ENCODE measurements at places on chromosomes 11 and 22.

GRCh38 chr11:118933486-118933885 lies 7.8 kb upstream of the BCL9L start:
- no peak for DNase-seq

DNA sequence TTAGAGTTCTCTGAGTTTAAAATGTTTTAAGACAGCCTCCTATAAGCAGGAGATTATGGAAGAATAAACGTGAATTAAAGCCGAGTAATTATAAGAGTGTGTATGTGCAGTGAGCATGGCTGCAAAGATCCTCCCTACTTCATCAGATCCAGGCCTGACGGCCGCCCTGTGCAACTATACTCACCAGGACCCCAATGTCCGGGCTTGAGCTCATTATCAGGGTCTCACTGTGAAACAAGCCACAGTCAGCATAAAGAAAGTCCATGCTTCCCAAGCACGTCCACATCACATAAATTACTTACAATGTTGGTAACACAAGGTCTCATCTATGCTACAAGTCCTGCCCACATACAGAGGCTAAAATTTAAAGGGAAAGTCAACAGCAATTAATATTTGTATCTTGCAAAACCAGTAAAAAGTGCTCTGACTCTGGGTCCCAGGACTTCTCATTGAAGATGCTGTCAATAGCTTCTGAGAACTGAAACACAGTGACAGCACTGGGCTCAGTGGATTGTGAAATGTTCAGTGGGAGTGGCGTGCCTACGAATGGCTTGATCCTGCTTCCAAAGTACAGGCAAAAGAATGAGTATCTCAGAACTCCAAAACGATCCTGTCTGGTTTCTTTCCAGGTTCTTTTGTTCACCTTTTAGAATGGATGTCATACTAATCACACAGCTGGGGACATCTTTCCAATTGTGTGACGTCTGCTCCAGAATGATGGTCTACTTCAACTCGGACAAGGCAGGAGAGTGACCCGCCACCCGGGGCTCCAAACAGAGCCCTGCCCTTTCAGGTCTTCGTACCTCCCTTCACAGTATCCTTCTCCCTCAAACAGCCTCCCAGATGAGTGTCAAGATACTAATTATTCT lies 72.1 kb upstream of the ARFGAP3 start:
- DNase-seq = peak; percentile 69

GRCh38 chr11:134124660-134125451 lies 56.0 kb downstream of the JAM3 start:
- DNase-seq = peak; percentile 50

DNA sequence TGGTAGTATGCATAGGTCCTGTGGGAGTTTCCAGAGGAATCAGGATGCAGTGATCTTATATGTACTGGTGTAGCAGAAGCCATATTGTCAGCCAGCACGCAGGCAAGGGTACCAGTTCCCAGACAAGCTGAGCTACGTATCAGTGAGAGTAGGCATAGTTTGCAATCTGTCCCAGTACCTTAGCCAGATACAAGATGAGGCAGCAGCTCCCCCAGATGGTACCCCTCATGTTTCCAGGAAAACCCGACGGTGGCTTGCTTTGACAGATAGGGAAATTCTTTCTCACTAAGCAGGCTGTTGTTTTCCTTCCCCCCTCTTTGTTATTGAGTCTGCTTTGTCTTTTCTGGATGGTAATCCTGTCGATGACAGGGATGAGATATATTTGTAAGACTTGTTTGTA lies 109.7 kb upstream of the RRM1 start:
- no peak for DNase-seq

DNA sequence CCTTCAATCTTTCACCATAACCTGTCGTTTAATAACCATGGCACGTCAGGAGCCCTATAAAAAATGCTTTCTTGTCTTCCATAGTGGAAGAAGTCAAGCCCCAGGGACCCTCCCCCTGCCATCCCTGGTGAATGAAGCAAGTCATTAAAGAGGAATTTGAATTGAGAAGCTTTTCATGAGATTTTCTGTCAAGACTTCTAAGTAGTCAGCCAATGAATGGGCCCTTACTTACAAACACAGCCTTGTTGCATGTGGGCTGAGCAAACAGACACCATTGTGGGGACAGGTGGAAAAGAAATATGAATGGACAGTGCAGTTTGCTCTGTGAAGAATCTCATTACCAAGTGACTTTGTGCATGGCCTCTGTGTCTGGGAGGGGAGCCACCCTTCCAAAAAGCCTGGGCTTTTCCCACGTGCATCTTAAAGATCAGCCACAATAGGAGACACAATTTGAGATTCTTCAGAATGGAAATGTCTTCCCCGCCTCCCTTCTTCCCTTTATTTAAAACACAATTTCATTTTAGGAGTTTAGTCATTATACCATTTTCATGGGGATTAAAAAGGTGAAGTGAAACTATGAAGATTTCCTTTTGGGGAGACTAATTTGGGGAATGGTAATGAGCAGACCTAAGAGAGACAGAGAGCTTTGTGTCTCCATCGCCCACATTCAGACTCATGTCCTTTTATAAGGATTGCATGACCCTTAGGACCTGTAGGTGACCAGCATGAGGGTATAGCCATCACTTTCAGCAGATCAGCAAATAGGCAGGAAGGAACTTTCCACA lies 152.0 kb downstream of the LRRC4C start:
- no peak for DNase-seq

DNA sequence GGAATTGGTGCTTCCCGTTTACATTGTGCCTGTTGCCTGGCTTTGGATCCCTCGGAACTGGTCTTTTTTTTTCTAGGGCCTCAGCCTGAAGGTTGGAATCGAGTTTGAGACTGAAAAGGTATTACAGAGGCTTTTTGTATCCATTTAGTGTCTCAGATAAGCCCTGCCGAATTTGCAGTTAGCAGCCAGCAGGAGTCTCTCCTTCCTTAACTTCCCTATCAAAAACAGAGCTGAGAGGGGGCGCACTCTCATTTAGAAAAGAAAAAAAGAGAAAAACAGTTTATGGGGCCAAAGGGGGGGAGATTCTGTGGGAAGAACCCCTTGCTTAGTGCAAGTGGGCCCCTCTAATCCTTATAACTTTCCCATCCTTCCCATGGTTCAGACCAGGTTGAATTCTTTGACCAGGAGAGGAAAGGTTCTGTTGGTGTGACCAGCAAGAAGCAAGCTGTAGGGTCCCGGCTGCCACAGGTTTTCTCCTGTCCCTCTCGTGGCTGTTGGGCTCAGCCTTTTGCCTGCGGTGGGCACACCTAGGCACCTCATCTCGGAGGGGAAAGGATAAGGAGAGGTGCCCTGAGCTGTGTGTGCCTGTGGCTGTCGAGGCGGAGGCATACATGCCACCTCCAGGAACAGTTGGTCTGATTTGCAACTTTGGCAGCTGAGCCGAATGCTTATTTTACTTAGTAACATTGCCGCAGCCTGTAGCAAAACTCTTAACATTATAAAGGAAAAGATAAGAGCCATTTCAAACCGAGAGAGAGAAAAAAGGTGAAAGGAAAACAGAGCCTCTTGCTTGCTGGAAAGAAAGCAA lies 565.0 kb upstream of the CNTN5 start:
- DNase-seq = no peak

DNA sequence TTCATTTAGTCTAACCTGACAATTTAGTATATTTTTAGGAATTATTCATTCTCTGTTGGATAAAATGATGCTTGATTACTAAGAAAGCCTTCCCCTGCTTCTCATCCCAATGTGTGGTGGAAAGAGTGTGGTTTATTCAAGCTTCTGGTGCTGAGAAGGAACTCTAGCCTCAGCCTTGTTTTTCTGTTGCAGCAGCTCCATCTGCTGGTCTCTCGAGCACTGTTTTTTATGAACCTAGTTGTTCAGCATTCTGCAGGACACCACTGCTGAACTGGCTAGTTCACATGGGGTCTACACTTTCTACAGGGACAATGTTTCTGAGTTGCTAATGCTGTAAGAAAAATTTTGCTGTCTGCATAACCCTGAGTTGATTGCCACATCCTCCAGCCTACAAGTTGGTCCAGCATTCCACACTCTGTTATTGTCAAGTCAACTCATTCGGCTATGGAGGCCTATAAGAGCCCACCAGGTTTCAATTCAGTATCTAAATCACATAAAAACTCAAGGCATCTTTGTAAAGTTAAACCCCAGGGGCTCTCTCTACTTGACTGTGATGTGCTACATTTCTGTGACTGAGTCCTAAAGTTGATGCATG lies 14.3 kb downstream of the OR2AG2 start:
- DNase-seq = peak; percentile 76

GRCh38 chr22:36546932-36547331 lies 18.0 kb upstream of the EIF3D start:
- peak; percentile 60 for DNase-seq

DNA sequence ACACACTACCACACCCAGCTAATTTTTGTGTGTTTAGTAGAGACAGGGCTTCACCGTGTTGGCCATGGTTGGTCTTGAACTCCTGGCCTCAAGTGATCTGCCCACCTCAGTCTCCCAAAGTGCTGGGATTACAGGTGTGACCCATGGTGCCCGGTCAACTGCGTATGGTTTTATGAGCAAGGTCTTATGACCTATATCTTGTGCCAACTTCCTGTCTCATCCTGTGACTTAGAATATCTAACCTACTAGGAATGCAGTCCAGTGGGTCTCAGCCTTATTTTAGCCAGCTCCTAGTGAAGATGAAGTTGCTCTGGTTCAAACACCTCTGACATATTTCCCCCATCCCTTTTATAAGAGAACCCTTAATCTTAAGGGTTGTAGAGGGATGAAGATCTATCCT lies 66.1 kb upstream of the OR5AN1 start:
- DNase-seq = no peak

GRCh38 chr11:43942662-43943371 lies 380 bp downstream of the C11orf96 start:
- peak; percentile 49 for DNase-seq

GRCh38 chr22:45644714-45645113 lies 26.9 kb upstream of the ATXN10 start:
- DNase-seq = no peak

GRCh38 chr22:41780746-41781505 lies 19.6 kb upstream of the CCDC134 start:
- DNase-seq = peak; percentile 57

DNA sequence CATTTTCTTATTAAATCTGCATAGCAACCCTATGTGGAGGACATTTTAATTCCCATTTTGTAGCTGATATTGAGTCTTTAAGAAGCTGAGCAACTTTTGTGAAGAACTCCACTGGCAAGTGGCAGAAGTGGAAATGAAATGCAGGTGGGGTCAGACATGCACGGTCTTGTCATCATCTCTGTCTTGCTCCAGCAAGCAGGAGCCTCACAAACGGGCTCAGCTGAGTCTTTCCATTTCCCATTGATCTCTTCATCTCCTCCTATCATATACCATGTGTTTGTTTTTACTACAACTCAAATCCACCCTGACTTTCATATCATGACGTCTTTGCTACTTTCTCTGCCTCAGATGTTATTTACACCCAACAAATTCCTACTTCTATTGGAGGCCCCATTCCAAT lies 97.9 kb upstream of the TENM4 start:
- DNase-seq = no peak

DNA sequence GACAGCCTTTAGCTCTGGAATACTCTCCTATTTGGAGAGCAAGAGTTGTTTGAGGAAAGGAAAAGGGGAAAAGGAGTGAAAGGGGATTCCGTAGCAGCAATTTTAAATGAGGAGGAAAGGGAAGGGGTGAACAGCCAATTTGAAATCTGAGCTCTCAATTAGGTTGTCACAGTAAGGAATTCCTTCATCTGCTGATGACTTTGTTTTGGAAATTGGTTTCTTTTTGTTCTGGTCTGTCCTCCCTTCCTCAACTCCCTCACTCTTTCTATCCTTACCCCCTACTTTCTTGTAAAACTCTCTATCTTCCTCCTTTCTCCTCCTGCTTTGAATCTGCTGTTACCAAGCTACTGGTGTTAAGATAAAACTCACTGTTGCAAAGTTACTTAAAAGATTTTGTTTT lies 1155.6 kb downstream of the DLG2 start:
- no peak for DNase-seq
